ENCODE measurements at places on chromosomes 4 and X.

- DNase-seq: no peak
Observed at GRCh38 chr4:166043801-166044200, 170.8 kb downstream of the TLL1 start.

- DNase-seq: no peak
Observed at GRCh38 chrX:68550193-68550592, 51.3 kb downstream of the YIPF6 start.

- no peak for DNase-seq
Observed at GRCh38 chrX:133523081-133523487, 107.8 kb upstream of the GPC4 start.

GRCh38 chr4:41384992-41385391 lies 128.3 kb downstream of the UCHL1 start:
- DNase-seq: no peak

DNA sequence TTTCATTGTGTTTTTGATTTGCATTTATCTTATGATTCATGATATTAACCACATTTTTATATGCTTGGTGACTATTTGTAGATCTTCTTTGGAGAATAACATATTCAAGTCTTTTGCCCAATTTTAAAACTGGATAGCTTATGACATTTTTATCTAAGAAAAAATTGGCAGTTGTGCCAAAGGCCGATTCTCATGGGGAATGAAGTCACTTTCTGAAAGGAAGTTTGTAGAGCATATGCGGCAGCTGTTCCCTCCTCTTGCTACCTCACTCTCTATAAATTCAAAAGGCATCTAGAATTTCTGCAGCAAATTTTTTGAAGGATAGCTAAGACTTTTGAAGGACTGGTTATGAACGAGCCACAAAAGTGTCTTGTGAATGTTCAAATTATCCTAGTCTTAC lies 2353.5 kb downstream of the ARAP2 start:
- DNase-seq: no peak

- no peak for DNase-seq
Observed at GRCh38 chr4:23881674-23882337, 8.0 kb downstream of the PPARGC1A start.

GRCh38 chr4:73606465-73606974 lies 13.7 kb downstream of the RASSF6 start:
- peak; percentile 67 for DNase-seq

DNA sequence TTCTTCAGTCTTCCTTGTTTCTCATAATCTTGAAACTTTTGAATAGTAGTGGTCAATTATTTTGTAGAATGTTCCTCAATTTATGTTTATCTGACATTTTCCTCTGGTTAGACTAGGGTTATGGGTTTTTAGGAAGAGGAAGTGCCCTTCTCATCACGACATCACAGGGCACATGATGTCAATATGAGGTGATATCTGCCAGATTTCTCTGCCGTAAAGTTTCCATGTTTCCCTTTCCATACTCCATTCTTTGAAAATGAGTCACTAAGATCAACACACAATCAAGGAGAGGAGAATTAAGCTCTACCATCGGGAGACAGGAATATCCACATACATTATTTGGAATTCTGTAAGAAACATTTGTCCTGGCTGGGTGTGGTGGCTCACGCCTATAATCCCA lies 28.4 kb downstream of the RP2 start:
- DNase-seq: no peak

- peak; percentile 1 for DNase-seq
Observed at GRCh38 chrX:37905436-37906147, 58.2 kb upstream of the DYNLT3 start.

DNA sequence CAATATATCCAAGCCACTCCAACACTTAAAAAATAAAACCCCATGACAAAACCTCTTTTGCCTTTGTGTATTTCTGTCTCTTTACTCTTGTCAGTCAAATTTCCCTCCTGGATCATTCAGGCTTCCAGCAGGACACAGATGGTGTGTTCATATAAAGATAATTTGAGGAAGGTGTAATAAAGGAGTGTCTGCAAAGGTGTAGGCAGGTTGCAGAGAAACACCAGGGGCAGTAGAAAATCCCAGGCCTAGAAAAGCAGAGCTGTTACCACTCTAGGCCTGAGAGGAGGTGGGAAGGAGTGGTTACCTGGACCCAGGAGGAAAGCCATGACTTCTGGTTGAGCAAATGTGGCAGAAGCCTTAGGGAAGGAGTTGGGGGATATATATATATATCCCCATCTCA lies 28.8 kb downstream of the CHRNA9 start:
- DNase-seq: no peak

- peak; percentile 80 for DNase-seq
Observed at GRCh38 chr4:127632420-127633403, at the start of gene INTU. TSS of gene INTU (plus strand) at chr4:127632957. CDS start at chr4:127633035, 78 bp downstream.

DNA sequence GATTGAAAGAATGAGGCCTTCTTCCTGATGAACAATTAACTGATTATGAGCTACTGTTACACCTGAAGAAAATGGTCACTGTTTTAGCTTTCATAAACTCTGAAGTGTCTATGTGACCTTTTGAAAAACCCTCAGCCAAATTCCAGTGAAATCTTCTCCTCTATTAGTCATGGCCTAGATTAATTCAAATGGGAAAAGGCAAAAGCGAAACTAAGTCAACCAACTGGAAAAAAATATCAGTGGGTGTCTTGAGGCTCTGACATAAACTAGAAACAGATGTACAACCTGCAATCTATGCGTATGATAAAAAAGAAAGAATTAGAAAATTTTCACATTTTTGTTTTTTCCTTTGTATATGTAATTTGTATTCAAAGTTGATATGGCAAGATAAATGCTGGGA lies 169.4 kb upstream of the BANK1 start:
- no peak for DNase-seq

DNA sequence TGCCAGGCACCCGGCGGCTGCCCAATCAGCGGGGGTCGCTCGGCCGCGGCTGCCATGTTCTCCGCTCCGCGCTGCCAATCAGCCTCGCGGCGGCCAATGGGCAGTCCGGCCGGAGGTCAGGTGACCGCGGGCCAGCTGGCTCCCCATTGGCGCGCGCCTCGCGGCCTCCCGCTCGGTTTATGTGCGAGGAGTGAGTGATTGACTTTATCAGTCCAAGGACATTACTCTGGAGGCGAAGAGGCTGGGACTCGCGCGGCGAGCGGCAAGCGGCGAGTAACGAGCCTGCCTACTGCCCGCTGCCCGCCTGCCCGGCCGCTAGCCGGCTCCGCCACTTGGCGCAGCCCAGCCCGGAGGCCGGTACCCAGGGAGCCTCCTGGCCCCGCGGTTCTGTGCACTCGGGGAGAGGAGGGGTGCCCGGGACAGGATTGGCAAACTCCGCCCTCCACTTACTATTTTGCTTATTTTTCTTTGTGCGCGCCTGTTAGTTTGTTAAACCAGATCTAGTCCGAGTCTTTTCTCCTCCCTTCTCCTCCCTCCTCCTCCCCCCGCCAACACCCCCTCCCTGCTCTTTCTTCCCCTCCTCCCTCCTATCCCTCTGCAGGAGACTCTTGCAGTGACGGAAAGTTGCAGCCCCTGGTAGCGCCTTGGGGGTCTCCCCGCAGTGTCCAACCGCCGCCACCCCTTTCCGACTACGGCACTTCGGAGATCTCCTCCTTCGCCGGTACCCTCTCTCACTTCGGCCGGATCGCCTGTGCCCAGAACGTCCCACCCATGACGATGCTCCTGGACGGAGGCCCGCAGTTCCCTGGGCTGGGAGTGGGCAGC lies at the start of gene ZIC3:
Gene ZIC3 (plus strand): TSS at position 207 of the 825 bp plus-strand sequence. CDS start 565 bp downstream, at position 772.
- peak; percentile 79 for DNase-seq

GRCh38 chr4:178812866-178813265 lies 1370.6 kb upstream of the AGA start:
- DNase-seq: no peak

DNA sequence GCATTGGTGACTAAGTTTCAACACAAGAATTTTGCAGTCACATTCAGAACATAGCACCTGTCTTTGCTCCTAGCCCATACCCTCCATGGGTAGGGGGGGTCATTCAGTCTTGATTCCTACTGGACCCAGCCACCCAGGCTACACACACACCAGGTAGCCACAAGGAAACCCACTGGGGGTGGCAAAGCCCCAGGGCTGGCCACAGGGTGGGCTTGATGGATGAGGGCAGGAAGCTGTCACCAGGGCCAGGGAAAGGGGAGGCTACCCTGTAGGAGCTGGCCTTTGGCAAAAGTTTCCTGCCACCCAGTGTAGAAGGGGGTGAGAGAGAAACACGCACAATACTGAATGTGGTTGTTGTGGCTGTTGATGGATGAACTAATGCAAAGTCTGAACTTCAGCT lies 74.5 kb upstream of the NKX1-1 start:
- no peak for DNase-seq

DNA sequence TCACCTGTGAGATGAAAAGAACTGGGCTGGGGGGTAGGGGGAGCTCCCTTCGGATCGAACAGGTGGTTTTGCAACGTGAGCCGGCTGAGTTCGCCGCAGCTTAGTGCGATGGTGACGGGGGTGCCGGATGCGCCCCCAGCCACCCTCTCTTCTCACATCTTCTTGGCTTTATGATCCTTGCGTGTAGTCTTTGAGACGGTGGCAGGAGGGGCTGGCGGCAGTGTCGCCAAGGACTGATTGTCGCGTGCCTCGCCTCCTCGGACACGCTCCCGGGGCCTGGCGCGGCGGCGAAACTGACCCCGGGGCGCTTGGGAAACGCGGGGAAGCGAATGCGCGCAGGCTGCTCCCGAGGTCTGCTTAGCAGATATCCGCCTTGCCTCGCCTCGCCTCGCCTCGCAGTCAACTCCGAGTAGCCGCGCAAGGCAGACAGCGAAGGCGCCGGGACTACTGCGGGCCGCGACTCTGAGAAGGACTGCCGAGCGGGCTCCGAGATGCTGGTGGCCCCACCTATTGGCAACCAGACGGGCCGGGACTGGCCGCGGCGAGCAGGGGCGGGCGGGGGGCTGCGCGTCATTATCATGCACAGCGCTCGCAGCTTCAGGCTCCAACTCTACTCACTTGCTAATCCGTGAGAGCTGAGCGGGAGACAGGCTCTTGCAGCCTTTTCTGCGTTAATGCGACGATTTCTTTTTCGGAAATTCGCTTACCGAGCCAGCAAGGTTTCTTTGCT lies 1.5 kb downstream of the GRID2 start:
- DNase-seq: peak; percentile 19

- DNase-seq: no peak
Observed at GRCh38 chrX:13569479-13570260, at the start of gene EGFL6. TSS of gene EGFL6 (plus strand) at chrX:13569601. CDS start at chrX:13569862, 261 bp downstream.

- DNase-seq: no peak
Observed at GRCh38 chrX:1673337-1673736, 58.5 kb downstream of the ASMT start.

DNA sequence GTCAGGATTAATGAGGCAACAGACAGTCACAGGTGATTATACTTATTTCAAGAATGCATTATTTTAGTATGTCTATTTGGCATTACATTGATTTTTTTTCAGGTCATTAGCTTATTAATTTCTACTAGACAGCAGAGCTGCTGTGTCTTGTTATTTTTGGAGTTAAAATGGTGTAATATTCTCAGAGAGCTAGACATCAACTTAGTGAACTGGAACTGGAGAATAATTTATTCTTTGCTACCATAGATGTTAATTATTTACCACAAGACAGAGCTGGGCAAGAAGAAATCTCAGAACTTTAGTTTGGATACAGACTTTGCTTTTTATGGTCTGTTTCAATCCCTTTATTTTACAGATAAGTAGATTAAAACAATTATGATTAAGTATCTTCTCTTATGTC lies 10.2 kb upstream of the HPGD start:
- no peak for DNase-seq

- DNase-seq: no peak
Observed at GRCh38 chr4:78166622-78167021, 109.5 kb downstream of the FRAS1 start.

- DNase-seq: no peak
Observed at GRCh38 chrX:136250191-136251040, 784 bp downstream of the MAP7D3 start.

DNA sequence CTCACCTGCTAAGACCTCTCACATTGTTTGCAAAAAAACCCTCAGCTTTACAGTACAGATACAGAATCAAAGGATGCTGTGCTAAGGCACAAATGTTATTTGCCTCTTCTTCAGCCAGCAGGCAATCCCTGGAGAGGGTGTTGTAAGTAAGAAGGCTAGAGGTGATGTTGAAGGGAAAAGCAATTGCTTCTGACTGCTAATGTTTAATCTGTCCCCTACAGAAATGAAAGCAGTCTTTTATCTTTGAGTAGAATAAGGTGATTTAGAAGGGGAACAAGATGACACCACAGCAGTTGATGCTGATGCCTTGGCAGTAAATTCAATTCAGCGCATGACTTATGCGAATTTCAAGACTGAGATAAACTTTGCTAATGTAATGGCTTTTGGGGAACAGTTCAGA lies 1064.8 kb upstream of the IGFBP7 start:
- DNase-seq: no peak

DNA sequence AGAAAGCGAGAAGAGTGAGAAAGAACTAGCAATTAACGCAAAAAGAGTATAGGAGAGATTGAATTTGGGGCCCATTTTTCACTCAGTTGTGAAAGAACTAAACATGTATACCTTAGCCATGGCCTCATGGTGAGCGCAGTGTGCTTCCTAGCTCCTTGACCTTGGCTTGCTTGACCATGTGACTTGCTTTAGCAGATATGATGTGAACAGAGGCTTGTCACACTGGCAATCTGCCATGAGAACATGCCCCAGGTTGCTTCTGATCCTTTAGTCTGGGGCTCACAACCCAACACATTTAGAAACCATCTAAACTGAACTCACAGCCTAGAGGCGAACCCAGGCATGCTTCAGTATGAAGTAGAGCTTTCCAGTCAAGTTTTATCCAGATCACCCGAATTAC lies 260.1 kb upstream of the FTHL17 start:
- DNase-seq: no peak

DNA sequence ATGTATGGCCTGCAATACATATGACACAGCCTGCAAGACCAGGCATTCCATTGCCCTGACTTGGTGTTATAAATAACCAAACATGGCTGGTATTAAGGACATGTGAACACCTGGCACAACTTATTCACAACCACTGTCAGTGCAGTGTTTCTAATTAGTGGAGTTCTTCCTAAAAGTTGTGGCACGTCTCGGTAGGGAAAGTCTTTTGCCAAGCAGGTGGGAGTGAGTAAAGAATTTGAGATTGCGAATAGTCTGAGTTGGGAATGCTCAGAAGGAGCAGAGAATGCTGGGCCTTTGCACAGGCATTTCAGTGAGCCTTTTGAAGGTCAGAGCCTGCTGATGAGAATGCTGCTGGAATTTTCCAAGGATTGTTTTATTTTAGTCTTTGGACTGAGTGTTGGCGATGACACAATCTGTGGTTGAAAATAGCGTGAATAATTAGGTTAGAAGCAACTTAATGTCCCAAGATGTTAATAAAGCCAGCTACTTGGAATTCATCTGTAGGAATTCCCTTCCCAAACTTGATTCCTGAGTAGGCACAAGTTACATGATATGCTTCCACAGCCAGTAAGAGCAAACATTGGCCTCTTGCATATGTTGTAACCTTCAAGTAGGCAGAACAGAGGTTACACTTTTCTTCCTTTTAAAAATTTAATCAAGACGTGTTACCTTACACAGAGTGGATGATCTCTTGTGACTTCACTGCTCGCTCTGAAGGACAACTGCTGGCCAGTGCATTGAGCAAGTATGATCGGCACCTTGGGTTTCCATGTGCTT lies 83.6 kb upstream of the PGRMC2 start:
- DNase-seq: no peak

DNA sequence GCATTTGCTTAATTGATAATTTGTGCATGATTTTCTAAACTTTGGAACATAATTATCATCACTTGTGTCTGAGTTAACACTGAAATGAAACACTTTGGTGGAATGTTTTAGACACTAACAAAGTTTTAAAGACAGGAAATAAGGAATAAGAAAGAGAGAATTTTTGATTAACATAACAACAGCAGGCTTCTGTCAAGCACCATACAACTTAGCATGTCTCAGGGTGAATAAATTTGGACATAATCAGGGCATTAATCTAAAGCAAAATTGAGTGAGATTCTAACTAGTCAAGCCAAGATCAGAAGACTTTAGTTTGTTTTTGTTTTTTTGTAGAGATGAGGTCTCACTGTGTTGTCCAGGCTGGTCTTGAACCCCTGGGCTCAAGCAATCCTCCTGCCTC lies 28.1 kb upstream of the DUSP21 start:
- no peak for DNase-seq
